ENCODE measurements at places on chromosomes 1 and 21.

- no peak for DNase-seq
Measured at GRCh38 chr1:110675060-110675791, 486 bp upstream of the KCNA3 start.

DNA sequence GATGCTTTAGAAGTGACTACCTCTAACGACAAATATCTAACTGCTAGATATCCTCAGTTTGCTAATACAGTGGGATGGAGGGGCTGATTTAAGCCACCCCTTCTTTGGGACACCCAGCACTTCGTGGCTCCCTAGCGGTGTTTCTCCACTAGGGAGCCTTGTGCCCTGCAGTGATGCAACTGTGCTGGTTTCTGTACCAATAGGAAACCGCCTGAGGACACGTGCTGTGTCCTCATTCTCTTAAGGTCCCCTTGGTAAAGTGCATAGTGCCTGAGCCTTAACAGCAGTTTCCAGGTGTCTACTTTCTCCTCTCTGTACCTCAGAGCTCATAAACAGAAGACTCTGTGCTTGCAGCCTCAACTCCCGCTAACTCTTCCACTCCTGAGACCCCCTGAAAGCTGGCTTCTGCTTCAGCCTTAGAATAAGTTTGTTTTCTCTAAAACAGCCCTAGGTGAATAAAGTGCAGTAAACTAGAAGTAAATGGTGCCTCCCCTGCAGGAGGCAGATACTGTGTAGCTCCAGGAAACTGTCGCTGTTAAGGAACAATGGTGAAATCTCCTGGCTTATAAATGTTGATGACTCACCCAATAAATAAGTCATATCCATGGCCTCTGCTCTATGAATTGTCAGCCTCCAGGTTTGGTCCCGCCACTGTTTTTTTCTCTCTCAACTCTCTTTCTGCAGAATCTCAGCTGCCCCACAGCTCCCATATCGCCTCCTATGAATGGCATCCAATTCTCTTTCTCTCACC, 130.4 kb downstream of the AK5 start:
- DNase-seq, result no peak

- no peak for DNase-seq
Measured at GRCh38 chr1:240362826-240363225, 249.1 kb downstream of the GREM2 start.

DNA sequence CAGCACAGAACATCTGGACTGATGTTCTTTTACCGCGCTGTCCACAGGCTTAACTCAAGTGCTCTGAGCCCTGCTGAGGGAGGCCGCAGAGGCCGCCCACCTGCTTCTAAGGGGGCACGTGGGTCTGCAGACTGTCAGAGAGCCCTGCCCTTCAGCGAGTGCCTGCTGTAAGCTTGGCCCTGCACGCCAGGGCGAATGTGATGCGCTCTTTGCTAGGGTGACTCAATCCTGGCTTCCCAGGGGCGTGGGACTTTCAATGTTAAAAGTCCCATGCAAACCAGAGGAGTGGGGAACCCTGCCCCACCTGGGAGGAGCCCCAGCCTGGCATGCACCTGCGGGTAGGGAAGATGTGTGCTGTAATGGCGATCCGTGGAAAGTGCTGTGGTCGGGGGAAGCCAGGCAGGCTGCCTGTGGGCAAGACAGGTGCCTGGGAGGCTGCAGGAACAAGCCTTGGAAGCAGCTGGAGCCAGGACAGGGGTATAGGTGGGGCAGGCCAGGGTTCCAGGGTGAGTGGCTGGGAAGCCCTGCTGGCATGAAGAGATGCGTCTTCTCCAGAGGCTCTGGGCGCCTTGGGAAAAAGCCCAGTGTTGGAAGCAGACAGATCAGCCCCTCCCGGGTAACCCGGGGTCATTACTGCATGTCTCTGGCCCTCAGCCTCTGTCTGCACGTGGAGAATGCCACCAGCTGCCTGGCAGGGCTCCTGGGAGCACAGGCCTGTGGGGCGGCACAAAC, 594 bp upstream of the PANK4 start:
- peak; percentile 15 for DNase-seq

DNA sequence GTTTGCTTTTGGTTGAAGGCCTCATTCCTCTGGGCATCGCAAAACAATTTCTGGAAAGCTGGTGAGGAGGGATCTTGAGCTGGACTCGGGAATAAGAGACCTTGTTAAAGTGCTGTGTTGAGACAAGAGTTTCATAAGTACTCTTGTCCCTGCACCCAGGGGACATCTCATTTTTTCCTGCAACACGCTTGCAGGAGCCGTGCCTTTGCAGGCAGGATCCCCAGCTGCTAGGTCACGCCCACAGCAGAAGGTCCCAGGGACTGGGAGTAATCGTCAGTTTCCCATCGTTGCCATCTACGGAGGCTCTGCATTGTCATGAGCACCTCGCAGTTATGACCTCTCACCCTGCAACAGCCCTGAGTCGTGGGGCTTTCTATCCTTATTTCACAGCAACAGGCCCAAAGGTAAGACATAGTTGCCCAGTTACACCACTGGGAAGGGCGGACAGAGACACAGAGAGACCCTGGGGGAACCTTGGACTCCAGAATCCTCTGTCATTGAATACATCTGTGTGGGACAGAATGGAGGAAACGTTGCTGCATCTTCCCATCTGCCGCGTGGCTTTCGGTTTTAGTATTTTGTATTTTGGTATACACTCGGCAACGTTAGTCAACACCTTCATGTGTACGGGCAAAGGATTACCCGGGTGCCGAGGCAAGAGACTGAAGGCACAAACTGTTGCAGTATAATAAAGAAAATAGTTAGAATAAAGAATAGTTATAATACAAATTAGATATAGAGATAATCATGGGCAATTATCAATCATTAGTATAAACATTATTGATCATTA, 60.4 kb upstream of the DMRTB1 start:
- no peak for DNase-seq

- peak; percentile 99 for DNase-seq
Measured at GRCh38 chr1:202010180-202011015, at the start of gene ELF3. ELF3 (plus strand) TSS chr1:202010587; CDS start chr1:202011137, 550 bp downstream.

GRCh38 chr1:41789661-41790330, 128.9 kb downstream of the HIVEP3 start:
- DNase-seq, result no peak

DNA sequence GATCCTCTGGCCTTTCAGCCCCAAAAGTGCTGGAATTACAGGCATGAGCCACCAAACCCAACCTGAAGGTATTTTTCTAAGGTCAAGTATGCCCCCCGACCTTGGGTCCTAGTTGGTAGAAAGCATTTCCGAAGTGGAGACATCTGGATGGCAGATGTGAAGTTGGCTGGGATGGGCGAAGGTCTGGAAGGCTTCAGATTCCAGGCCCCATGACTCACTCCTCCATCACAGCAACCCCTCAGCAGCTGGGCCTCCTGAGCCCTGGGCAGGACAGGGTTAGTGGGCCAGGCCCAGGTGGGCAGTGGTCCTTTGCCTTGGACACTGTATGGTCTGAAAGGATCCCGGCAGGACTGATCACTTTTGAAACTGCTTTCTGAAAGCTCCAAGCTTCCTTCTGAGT, 23.3 kb downstream of the NAV1 start:
- no peak for DNase-seq

- DNase-seq, result peak; percentile 21
Measured at GRCh38 chr1:159250638-159251216, 46.1 kb downstream of the ACKR1 start.

DNA sequence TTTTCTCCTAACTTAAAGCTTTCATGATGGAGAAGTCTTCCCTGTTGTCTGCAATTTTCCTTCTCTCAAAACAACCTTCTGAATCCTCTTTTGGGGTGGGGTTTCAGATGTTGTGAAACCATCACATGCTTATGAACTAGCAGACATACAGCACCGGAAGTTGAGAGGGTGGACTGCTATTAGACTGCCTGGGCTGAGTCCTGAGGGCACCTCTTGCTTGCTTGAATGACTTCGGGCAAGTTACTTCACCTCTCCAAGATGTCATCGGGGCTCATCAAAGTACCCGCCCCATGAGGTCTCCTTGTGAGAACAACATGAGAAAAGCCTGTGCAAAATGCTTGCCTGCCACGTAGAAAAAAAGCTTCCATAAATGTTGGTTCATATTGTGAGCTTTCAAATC, 89.6 kb downstream of the CCDC185 start:
- DNase-seq, result no peak

DNA sequence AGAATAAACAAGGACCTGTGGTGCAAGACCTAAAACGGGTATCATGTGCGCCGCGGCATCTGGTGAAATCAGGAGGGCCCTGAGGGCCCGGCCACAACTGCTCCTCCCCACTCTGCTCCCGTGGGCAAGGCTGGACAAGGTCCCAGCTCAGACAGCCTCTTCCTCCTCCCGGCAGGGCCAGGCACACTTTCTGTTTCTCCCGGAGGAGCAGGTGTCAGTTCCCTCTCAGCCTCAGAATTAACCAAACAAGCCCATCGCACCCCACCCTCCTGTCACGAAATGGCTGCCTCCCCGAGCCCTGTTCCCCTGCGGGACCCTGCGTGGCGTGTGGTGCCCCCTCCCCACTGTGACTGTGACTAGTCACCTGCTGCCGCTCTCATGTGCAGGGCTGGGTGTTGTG, 15.2 kb downstream of the PTTG1IP start:
- no peak for DNase-seq

DNA sequence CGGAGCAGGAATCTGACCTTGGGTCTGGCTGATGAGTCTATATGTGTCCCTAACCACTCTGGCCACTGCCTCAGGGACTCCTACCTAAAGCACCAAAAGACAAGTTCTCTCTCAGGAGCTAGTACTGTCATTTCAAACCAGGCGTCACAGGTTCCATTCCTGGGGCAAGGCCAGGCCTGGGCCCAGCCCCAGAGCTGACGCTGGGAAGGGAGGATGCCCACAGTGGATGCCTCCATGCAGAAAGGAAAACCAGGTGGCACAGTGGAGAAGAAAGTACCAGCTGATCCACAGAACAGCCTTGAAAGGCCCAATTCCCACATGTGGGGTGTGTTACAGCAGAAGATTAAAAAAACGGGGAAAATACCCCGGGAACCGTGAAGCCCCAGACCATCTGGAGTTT, 77.4 kb downstream of the DMRTB1 start:
- no peak for DNase-seq

DNA sequence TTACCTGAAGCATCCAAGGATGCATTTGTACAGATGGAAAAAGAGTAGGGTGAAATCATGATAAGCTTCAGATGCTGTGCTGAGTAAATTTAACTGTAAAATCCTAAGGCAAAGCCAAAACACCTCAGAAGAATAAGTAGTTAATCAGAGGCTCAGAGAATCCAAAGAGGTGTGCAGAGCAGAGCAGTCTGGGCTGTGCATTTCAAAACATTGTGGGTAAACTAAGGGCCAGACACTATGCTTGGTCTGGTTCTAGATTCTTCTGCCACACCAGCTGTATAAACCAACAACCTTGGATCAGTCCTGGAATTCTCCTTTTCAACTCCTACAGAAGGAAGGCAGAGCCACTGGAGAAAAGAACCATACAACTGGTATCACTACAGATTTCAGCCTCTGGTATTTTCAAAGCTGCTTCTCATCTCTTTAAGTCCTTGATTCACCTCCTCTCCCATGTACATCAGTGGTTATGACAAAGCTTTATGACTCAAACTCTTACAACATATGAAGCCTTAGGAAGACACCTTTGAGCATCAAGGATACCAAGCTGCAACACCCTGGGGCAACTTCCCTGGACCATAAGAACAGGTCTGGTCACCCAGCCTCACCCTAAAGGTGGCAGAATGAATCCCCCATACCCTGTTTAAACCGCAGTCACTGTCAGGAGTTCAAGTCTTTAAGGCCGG, 11.6 kb upstream of the HIPK1 start:
- no peak for DNase-seq

- DNase-seq, result peak; percentile 94
Measured at GRCh38 chr1:42940851-42941639, 17.6 kb downstream of the SLC2A1 start.

DNA sequence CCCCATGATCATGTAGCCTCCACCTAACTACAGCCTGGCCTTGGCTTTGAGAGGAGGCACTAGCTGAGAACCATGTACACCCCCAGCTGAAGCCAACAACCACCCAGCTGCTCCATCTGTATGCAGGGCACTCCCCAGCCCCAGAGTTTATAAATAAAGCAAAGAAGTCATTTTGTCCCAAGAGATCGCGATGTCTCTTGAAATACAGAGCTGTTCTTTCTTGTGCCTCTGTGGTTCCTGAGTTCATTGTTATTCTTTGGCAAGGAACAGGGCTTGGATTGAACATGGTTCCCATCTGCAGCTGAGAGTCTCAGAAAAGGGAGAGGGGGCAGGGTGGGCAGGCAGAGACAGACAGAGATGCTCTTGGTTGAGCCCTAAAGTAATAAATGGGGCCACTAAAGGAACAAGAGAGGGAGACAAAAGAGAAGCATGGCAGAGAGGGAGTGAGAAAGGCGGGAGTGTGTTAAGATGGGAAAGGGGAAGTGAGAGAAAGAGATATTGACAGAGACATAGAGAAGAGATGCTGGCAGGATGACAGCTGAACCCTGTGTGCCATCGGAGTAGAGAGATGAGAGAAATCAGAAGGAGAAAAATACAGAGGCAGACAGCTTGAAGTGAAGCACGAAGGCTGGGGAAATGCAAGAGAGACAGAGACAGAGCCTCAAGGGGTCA, 63.3 kb downstream of the TNR start:
- DNase-seq, result no peak

Measured in ACHN (cell line).